Chondrocyte (in vitro differentiated cells): ENCODE measurements at places on chromosomes 4 and X. TPM values are rescaled to one million over a fixed set of nuclear protein-coding genes. Genes with fewer than 3 reads are reported as not detected.

DNA sequence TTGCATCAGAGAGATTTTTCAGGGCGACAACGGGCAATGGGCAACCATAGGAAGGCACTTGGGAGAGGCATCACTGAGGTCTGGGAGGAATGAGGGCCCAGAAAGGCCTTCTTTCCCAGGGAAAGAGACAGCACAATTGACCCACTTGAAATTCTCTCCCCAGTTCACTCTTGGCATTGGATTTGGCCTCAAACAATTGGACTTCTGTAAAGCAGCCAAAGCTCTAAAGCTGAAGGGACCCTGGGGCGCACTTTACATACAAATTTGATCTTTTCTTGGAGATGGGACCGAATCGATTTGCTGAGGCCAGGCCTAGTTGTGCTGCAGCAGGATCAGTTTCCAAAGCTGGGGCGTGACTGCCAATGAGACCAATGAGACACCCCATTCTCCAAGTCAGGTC, 3.2 kb downstream of the ARHGAP36 start:
- no peak for DNase-seq

GRCh38 chrX:111854556-111855490, 21.2 kb upstream of the TRPC5OS start:
- DNase-seq = no peak

DNA sequence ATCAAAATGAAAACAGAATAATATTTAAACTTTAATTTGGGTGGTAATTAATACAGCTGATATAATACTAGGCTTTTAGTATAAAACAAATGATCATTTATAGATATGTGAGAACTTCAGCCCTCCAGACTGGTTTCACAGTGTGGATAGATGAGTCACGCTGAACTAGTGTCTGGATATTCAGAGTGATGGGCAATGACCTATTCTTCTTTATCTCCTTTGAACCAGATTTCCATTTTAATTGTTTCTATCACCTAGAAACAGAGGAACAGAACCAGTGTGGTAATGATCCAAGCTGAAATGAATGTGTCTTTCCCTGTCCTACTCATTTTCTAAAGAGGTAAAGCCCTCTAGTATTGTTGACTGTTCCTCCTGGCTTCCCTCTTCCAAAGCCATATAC, 155.2 kb upstream of the GK2 start:
- no peak for DNase-seq

DNA sequence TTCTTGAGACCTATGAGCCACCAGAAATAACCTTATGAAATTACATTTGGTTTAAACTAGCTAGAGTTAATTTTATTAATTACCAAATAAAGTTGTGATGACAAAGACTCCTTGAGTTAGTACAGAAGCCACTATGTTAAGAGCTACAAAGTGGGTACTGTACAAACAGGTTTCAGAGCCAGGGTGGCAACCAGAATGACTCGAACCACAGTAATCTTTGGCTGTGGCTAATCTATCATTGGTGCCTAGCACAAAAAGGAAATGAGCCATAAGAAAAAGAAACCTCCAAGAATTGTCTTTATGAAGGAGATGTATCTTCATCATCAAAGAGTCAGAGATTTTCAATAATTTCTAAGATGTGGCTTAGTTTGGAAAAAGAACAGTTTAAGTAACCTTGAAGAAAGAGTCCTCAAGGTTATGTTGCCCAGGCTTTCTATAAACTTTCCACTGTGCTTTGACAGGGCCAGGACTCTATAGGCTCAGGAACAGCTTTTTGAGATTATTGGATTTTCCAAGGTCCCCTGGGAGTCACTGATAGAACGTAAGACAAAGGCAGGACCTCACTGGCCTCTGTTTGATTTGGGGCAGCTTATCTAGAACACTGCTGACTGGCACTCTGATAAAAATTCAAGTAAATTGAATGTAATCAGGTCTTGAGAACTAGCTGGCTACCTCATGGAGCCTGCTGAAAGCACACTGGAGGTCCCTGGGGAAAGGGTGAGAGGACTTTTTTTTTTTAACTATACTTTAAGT, 777.7 kb downstream of the STIM2 start:
- DNase-seq = no peak

GRCh38 chr4:26218677-26219605, 101.9 kb upstream of the RBPJ start:
- no peak for DNase-seq

- DNase-seq = no peak
Measured at GRCh38 chr4:175953960-175954521, 111.6 kb upstream of the WDR17 start.

DNA sequence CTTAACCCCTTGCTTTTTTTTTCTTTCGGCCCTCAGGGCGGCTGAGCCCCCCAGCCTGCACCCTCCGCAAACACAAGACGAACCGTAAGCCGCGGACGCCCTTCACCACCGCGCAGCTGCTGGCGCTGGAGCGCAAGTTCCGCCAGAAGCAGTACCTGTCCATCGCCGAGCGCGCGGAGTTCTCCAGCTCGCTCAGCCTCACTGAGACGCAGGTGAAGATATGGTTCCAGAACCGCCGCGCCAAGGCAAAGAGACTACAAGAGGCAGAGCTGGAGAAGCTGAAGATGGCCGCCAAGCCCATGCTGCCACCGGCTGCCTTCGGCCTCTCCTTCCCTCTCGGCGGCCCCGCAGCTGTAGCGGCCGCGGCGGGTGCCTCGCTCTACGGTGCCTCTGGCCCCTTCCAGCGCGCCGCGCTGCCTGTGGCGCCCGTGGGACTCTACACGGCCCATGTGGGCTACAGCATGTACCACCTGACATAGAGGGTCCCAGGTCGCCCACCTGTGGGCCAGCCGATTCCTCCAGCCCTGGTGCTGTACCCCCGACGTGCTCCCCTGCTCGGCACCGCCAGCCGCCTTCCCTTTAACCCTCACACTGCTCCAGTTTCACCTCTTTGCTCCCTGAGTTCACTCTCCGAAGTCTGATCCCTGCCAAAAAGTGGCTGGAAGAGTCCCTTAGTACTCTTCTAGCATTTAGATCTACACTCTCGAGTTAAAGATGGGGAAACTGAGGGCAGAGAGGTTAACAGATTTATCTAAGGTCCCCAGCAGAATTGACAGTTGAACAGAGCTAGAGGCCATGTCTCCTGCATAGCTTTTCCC, 3.4 kb downstream of the MSX1 start:
- DNase-seq = no peak

DNA sequence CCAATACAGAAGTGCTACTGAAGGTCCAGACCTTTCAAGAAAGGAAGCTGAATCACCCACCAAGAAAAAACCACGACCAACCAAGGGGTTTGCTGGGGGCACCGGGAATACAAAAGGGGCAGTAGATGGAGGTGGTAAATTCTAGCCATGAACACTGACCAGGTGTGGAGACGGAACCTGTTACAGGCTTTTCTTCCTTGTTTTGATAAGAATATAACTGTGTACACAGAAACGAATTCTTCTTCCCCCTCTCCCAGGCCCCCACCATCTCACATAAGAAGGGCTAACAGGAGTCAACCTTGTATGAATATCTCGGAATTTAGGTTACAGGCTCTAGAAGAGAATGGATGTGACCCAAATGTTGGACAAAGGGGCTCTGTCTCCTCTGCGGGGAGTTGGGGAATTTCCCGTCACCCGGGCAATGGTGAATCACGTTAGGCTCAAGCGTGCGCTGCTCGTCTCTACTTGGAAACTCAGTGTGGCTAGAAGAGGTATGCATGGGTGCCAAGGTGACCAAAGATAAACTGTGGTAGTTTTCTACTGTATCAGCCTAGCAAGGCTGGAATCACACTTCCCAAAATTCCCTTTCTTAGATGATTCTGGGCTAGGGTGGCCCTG, 87.0 kb downstream of the AFAP1 start:
- no peak for DNase-seq

MAGEB1 gene
- not detected in 3 replicates for total RNA-seq

PLXNB3 gene
- total RNA-seq = 8.5 to 36.3 TPM (median 34.8 TPM) in 3 replicates

NDST4 gene
- total RNA-seq = 1.4 TPM in 1 of 3 replicates, not detected in the others

- no peak for DNase-seq
Measured at GRCh38 chr4:4930677-4931076, 71.2 kb downstream of the MSX1 start.

- no peak for DNase-seq
Measured at GRCh38 chr4:2810388-2810787, 17.5 kb downstream of the SH3BP2 start.

PDE6B gene
- 0.46 to 2.3 TPM (median 2.3 TPM) in 3 replicates for total RNA-seq

GRCh38 chr4:98778206-98778605, 119.8 kb upstream of the TSPAN5 start:
- no peak for DNase-seq

- no peak for DNase-seq
Measured at GRCh38 chr4:176383273-176384077, 63.7 kb downstream of the SPCS3 start.

DNA sequence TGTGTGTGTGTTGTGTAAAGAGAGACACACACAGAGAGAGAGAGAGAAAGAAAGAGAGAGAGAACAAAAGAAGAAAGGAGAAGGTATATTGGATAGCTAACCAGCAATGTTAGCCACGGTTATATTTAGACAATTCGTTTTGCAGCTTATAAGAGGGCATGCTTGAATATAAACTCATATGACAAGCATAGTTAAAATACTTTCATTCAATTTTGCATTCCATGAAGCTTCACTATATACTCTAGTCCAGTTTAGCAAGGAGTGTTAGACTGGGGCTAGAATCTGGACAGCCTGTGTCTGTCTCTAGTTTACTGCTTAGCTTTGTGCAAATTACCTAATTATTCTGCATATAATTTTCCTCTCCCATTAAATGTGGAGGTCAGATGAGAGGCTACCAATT, 525.9 kb upstream of the ZFP42 start:
- no peak for DNase-seq

DNA sequence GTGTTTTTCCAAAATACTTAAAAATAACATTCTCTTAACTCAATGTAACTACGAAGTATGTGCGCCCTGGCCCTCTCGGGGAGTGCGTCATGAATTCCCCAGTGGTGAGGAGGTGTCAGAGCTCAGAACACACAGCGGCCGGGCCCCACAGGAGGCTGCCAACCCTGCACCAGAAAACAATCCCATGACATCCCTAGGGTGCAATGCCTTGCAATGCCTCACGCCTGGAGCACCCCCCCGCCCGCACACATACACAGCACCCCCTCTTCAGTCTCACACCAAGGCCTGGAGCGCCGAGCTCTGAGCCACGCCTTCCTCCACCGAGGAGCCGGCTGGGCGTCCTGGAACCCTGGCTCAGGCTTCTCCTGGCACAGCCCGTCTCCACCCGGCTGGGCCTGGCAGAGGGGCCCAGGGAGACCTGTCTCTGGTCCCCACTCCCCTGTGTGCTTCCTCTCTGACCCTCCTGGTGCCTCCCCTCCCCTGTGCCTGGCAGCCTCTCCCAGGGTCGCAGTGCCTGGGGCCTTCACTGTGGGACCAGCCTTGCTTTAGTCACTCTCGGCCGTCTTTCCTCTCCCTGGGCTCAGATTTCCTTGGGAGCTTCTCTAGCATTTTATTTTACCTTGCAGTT, 108.2 kb upstream of the ADRA2C start:
- no peak for DNase-seq

HGFAC gene
- 0.28 to 0.36 TPM (median 0.35 TPM) in 3 replicates for total RNA-seq

- DNase-seq = no peak
Measured at GRCh38 chr4:3365326-3365725, 72.5 kb downstream of the RGS12 start.

DNA sequence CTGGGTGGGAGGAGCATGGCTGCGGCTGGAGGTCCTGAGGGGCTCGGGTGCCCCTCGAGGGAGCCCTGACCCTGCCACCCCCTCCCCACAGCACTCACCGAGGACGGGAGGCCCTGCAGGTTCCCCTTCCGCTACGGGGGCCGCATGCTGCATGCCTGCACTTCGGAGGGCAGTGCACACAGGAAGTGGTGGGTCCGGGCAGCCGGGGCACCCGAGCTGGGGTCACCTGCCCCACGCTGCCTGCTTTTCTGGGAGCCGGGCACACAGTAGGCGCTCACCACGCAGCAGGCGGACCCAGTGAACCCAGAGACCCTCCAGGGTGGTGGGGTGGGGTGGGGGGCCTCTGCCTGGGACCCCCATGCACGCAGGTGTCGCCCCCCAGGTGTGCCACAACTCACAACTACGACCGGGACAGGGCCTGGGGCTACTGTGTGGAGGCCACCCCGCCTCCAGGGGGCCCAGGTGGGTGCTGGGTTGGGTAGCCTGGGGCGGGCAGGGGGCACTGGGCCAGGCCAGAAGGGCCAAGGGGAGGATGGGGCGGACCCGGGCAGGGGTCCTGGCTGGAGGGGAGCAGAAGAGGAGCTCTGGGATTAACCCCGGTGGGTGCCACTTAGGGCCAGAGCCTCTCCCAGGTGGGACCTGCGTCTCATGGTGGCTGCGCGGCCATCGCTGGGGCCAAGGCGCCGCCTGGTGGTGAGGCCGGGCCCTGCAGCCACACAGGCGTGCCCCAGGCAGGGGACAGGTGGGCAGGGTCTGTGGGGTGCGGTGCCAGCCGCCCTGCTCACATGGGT, 1.4 kb downstream of the HGFAC start:
- no peak for DNase-seq

GRCh38 chrX:3994315-3994714, 280.9 kb upstream of the PRKX start:
- DNase-seq = no peak

GRCh38 chrX:70128071-70128470, 5.2 kb upstream of the IGBP1 start:
- DNase-seq = no peak

DNA sequence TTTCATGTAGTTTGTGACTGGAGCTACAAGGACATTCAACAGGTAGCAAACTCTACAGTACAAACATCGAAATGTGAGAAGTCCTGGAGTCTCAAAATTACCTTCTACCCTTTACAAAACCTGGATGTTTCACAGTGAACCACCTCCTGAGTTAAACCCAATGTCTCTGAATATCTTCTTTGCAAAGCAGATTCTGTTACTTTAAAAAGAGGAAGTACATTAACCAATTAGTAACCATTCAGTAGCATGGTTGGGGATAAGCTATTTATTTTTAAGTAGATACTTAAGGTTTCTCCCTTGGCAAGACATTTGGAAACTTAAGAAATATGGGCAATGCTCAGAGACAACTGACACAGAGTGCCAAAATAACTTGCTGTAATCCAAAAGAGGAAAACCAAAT, 371.9 kb upstream of the NWD2 start:
- no peak for DNase-seq

DNA sequence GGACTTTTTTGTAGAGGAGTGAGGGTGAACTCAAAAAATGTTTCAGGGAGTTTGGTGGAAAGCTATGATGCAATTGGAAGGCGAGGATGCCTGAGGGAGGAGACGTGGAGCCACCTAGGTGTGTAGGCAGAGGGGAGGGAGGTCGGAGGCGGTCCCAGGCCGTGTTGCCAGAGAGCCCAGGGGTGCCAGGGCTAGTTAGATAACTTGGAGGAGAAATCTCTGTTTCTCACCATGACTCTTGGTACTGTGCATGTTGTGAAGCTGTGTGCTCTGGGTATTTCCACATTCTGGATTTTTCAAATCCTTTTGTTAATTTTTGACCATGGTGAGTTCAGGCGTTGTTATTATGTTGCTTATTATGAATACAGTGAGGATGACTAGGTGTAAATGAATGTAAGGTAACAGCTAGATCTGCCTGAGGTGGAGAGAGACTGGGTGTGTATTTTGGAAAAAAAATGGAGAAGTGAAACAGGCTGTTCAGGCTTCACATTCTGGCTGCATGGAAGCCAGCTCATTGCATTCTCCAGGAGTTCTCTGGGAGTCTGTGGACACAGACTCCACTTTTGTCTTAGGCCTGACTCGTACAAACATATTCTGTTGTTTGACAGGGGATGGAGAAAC, 4.5 kb downstream of the RAB9A start:
- DNase-seq = no peak

- DNase-seq = no peak
Measured at GRCh38 chrX:20409991-20410390, 143.3 kb upstream of the RPS6KA3 start.

GPR143 gene
- total RNA-seq = not detected in 3 replicates

LRCH2 gene
- 10.5 to 11.6 TPM (median 11.1 TPM) in 3 replicates for total RNA-seq
